Fibroblast of skin of back (primary cell): ENCODE measurements at places on chromosomes 13 and 19.

- no peak for DNase-seq
Measured at GRCh38 chr13:40102360-40102727, 446.9 kb downstream of the COG6 start.

DNA sequence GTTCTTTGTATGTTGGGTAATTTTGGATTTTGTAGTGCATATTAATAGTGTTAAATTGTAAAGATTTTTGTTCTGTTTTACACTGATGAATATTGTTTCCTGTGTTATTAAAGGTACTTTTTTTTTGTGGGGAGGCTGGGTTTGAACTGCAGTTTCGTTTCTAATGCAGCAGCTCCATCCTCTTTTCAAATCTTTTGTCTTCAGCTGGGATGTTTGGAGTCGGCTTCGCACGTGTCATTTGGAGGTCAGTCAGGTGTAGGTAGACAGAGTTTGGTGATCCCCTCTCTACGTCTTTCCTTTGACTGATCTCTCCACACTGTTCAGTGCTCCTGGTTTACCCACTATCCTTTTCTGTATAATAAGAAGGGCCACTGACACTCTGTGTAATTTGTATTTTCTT lies 30.3 kb downstream of the TDRD3 start:
- no peak for DNase-seq

GRCh38 chr19:6458695-6459261 lies 814 bp downstream of the SLC25A23 start:
- DNase-seq = no peak

GRCh38 chr13:110023729-110024644 lies 237.6 kb upstream of the IRS2 start:
- DNase-seq = no peak

GRCh38 chr13:42751693-42752092 lies 29.7 kb upstream of the FAM216B start:
- DNase-seq = no peak

GRCh38 chr13:27403203-27403678 lies 21.2 kb upstream of the GTF3A start:
- DNase-seq = peak; percentile 68

DNA sequence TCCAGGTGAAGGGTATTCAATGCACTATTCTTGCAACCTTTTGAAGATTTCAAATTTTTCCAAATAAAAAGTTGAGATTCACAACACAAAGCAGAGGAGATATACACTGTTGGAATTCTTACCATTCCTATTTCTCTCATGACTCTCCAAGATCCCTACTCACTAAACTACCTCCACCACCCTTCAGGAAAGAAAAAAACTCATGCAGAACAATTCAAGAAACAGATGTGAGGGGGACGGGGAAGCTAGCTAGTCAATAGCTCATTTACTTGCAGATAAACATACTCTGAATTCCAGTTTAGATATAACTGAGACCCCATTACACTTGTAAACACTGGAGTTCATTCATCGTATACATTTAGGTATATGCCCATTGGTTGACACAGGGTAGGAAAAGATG lies 90.0 kb upstream of the SERP2 start:
- DNase-seq = no peak

DNA sequence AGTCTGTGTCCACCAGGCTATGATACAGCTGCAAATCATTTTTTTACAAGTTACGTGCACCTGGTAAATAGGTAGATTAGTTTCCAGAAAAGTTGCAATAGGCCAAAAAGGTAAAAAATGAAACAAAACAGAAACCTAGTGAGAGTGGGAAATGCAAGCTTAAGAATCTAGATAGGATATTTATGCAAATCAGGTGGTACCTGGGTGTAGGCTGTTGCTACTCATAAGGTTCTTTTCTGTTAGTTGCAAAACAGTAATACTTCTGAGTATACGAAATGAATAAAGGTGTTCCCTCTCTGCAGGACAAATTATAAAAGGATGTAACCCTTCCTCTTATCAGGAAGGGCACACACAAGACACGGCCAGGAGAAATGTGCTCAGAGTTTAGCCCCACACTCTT lies 97.9 kb downstream of the UGGT2 start:
- DNase-seq = no peak

GRCh38 chr19:42330241-42330711 lies 4.8 kb downstream of the MEGF8 start:
- no peak for DNase-seq

- DNase-seq = no peak
Measured at GRCh38 chr13:110366733-110367132, 59.6 kb downstream of the COL4A2 start.

DNA sequence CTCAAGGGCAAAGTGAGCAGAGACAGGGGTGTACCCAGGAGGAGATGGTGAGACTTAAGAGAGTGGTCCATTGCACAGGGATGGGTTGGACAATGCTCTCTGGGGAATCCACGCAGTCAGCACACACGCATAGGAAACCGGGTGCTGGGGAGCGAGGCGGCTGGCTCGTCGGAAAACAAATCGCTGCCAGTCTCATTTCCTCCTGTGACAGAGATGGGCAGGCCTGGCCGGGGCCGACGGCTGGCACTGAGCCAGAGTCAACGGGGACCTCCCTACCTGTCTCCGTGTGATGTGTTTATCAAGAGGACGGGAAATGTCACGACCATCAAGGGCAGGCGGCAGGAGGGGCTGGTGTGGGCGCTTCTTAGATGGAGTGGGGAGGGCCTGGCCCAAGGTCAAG lies 27.3 kb downstream of the PTPRS start:
- DNase-seq = no peak

- peak; percentile 9 for DNase-seq
Measured at GRCh38 chr19:32662186-32662585, 12.8 kb downstream of the ANKRD27 start.

GRCh38 chr19:33727331-33727998 lies 69.2 kb upstream of the KCTD15 start:
- DNase-seq = no peak

- no peak for DNase-seq
Measured at GRCh38 chr13:23777575-23777870, 111.7 kb downstream of the MIPEP start.

DNA sequence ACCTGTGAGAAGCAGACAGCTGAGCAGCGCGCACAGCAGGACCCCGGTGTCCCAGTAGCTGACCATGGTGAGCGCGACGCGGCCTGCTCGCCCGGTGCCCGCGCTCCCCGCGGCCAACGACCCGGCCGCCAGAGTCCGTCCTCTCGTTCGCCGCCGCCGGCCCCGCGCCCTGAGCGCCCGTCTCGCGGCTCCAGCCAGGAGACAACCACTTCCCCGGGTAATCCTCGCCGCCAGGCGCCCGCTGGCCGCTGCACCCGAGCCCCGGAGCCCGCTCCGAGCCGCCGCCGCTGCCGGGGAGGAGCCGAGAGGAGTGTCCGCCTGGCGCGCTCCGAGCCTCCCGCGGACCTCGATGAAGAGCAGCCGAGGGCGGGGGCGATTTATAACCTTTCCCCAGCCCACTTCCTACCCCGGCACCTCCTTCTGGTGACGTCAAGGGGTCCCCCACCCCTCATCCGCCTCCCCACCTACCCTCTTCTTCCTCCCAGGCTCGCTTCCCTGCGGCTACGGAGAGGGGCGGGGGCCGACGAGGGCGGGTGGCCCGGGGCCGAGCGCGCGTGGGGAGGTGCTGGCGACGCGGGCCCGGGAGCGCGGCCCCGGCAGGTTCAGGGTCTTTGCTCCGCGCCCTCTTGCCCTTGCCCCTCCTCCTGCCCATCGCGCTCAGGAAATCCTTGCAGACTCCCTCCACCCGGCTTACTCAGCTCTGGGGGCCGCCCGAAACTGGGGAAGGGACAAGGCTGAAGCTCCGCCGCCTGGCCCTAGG lies at the start of gene FLT1:
FLT1 (minus strand) TSS at position 351 of the 760 bp plus-strand sequence; CDS start at position 66, 285 bp downstream.
- DNase-seq = peak; percentile 59

GRCh38 chr19:15986701-15987100 lies 37.9 kb downstream of the OR10H4 start:
- no peak for DNase-seq

- DNase-seq = no peak
Measured at GRCh38 chr13:107209824-107210722, 642.1 kb upstream of the ARGLU1 start.

DNA sequence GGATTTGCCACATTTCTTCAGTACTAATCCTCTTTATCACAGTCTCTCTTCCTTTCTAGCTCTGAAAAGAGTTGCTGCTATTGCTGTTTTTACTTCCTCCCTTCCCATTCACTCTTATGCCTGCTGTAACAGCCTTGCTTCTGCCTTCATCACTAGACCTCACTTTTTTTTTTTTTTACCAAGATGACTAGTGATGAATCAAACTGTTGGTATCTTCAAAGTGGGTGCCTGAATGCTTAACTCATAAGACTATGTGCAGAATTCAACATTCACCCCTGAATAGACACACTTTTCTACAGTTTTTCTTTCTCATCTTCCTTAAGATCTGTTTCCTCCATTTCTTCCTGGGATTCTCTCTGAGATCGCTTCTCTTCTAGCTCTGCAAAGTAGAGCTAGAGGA lies 217.2 kb upstream of the HTR2A start:
- peak; percentile 92 for DNase-seq

DNA sequence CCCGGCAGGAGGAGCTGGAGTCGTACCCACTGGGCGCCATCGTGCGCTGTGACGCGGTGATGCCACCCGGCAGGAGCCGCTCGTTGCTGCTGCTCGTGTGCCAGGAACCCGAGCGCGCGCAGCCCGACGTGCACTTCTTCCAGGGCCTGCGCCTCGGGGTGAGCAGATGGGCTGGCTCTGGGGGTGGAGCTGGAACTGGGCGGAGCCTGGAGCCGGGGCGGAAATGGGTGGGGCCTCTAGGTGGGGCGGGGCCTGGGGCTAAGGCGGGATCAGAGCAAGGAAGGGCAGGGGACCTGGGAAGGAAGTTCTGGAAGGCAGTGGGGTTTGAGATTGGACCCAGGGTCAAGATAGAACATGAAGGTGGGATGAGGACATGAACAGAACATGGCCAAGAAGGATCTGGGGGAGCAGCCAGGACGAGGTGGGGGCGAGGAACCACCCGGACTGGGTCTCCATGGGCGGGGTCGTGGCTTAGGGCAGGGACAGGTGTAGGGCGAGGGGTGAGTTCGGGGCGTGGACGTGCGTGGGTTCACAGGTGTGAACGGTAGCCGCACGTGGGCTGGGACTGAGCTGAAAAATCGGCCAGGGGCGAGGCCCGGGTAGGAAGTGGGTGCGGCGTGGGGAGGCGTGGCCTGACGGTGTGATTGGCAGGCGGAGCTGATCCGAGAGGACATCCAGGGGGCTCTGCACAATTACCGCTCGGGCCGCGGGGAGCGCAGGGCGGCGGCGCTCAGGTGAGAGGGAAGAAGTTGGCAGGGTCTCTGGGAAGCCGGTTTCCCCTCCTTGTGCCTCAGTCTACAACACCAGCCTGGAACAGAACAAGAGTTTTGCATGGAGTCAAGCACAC lies 4.7 kb downstream of the EPS8L1 start:
- peak; percentile 69 for DNase-seq

DNA sequence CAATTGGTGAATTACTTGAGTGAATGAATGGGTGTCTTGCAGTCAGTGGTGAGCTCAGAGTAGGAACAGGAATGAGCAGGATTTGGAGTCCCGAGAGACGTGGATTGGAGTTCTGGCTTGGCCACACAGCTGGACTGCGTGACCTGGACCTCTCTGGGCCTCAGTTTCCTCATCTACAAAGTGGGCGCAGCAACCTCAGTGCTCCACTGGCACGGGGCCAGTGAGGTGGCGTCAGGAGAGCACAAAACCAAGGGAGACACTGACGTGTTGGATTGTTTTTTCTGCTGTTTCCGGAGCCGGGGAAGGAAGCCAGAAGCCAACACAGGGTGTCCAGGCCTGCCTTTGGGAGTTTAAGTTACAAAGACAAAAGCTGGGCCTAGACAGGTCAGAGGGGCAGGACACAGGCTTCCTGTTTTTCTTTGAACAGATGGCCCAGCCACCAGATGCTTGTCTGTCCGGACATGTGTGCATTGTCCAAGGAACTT lies 6.5 kb upstream of the DOCK6 start:
- peak; percentile 62 for DNase-seq

- no peak for DNase-seq
Measured at GRCh38 chr13:95388420-95389079, 87.3 kb upstream of the ABCC4 start.

DNA sequence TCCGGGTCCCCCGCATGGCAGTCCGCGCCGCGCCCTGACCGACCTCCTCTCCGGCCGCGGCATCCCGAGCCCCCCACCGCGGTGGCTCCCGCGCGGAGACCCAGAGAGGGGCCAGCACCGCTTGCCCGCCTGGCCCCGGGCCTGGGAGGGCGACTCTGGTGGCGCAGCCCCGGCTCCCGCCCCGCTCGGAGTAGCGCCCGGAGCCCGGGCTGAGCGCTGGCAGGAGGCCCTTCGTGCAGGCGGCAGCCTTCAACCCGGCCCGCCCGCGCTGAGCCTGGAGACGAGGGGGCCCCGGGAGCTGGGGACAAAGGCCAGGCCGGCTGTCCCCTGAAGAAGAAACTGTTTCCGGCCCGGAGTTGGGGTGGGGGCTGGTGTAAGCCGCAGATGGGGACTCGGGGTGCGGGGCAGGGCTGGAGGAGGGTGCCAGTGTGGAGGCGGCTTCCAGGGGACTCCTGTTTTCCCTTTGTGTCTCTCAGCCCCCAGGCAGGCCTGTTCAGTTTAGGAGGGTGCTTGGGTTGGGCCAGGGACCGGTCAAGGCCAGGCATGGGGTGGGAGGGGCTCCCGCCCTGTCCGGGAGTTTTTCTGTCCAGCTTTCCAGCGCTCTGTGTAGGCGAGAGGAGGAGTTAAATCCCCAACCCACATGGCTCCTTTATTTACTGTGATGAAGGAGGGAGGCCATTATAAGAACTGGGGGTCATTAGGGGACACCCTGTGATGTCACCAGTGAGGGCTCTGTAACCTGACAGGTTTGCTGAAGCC lies 935 bp downstream of the LRP3 start:
- peak; percentile 22 for DNase-seq

DNA sequence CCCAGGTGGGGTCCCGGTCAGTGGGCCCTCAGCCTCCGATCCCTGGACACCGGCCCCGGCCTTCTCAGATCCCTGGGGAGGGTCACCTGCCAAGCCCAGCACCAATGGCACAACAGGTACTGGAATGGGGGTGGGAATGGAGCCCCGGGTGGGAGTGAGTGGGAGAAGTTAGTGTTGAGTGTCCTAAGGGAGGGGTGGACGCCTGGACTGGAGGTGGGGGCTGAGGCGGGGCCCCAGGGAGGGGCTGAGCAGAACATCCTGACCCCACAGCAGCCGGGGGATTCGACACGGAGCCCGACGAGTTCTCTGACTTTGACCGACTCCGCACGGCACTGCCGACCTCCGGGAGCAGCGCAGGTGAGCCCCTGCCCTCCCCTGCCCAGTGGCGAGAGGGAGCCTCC lies 17.7 kb downstream of the EPN1 start:
- DNase-seq = no peak

- DNase-seq = peak; percentile 11
Measured at GRCh38 chr13:21911646-21912298, 240.9 kb downstream of the FGF9 start.

DNA sequence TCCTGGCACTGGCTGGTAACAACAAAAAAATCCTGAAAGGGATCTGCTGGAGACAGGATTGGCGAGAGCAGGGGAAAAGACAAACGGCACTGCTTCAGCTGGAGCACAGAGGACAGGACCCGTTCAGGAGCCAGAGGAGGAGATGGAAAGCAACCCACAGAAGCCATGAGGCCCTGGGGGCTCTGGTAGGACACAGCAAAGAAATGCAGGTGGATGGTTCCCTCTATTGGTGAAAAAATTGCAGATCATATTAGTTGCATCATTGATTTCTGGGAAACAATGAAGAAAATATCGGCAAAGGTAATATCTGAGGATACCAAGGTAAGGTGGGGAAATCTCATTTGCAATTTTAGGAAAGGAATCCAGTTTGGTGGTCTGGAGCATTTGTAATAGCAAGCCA lies 25.7 kb upstream of the TPP2 start:
- DNase-seq = no peak

- DNase-seq = no peak
Measured at GRCh38 chr13:83386609-83387008, 495.7 kb downstream of the SLITRK1 start.

GRCh38 chr19:45767410-45767880 lies 1.6 kb downstream of the SIX5 start:
- peak; percentile 89 for DNase-seq
